ENCODE measurements at places on chromosomes 6 and 20.

- DNase-seq: no peak
Observed at GRCh38 chr6:98587555-98587954, 246.8 kb upstream of the POU3F2 start.

GRCh38 chr6:14765721-14766390 lies 480.0 kb upstream of the JARID2 start:
- DNase-seq: no peak

GRCh38 chr6:151014404-151015100 lies 149.1 kb downstream of the MTHFD1L start:
- peak; percentile 24 for DNase-seq

DNA sequence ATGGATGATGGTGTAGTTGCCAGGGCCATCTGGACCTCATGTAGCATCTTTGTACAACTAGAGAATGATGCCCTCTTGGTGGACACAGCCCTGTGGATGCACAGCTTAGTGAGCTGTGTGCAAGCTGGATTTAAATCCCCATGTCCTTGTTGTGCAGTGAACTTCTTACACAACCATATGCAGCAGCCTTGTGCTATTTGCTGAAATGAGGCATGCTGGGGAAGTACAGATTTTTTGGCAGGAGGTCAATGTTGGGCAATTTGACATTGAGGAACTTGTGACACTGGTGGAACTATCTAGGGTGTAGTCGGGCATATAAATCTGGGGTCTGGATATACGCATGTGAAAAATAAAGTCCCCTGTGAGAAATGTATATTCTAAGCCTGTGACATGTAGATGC lies 5.8 kb upstream of the CDC5L start:
- DNase-seq: no peak

- no peak for DNase-seq
Observed at GRCh38 chr6:169009628-169010027, 244.0 kb downstream of the THBS2 start.

GRCh38 chr6:146056506-146056905 lies 27.6 kb downstream of the GRM1 start:
- no peak for DNase-seq

GRCh38 chr6:133594652-133595110 lies 294.2 kb upstream of the TCF21 start:
- no peak for DNase-seq

DNA sequence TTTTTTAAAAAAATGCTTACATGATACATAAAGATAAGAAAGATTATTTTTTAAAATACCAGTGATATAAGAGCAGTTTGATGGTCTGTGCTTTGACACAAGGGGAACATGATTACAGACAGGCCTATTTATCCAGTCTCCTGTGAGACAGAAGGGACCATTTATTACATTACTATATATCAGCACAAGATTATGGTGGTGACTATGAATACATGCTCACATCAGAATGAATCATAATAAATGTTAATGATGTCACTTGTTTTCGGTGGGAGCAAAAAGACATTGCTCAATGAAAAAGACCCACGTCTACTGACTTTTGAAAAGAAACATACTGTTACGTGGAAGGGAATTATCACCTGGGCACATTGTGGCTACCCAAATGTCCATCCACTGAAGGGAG lies 455.1 kb downstream of the CDC5L start:
- DNase-seq: no peak

DNA sequence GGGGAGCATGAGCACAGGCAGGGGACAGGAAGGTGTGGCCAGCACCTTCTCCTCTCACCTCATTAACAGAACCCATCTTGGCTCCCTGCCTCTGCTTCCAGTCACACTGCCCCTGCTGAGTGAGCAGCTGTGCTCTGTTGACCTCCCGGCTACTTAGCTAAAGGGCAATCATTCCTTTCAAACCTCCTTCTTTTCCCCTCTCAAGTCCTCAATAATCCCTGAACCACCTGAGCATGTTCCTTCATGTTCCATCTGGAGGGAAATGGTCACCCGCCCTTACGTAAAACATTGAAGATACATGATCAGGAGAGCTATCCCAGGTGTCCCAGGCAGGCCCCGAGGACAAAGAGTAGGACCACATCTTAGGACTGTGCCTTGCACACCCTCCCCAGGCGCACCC lies 21.7 kb upstream of the MRPS10 start:
- no peak for DNase-seq

DNA sequence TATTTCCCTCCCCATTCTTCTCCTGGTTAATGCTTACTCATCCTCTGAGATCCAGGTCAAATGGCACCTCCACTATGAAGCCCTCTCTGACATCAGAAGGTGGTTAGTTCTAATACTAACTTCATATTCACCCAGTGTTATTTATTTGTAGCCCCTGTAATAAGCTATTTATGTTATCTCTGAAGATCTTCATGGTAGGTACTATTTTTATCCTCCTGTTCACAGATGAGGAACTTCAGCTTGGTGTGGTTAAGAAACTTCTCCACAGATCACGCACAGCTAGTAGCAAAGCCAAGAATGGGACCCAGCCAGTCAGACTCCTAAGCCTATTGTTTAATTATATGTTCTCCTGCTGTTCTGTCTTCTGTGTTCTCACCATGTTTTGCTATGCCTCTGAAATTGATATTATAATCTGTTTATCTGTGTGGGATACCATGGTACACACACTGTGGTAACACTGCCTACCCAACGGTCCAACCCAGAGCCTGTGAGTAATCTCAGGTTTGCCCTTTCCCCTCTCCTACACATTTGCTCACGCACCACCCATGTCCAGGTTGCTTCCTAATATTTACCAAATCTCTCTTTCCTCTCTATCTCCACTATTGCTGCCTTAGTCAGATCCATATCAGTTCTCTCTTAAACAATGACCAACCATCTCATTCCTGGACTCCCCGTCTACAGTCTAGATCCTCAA lies 98.4 kb downstream of the IPCEF1 start:
- DNase-seq: no peak

- no peak for DNase-seq
Observed at GRCh38 chr20:64266988-64267387, 11.4 kb downstream of the PCMTD2 start.

DNA sequence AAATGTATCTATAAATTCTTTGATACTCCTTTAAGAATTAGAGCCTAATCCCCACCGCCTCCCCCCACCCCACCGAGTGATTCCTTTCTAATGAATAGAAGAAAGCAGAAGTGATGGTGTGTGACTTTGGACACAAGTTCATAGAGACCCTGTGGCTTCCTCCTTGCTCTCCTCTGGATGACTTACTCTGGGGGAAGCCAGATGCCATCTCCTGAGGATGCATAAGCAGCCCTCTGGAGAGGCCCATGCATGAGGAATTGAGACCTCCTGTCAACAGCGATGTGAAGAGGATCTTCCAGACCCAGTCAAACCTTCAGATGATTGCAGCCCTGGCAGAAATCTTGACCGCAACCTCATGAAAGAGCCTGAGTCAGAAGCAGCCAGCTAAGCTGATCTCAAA lies 21.1 kb downstream of the AHCY start:
- DNase-seq: no peak

DNA sequence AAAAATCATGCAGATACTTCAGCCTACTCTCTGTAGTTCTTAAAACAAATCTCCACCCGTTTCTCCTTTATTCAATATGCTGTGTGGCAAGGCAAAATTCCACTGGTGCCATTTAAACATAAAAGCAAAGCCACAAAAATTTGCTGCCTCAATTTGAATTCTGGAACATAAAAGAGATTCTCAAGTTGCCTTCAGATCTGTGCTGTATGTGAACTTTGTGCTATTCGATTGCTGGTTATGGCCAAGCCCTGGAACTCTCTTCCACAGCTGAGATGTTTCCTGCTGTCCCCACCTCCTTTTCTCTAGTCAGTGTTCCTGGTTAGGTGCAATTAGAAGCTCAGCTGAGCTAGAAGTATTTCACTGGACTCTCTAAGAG lies 395.3 kb upstream of the BTBD3 start:
- no peak for DNase-seq

- no peak for DNase-seq
Observed at GRCh38 chr6:27568226-27568897, 95.5 kb upstream of the ZNF184 start.

DNA sequence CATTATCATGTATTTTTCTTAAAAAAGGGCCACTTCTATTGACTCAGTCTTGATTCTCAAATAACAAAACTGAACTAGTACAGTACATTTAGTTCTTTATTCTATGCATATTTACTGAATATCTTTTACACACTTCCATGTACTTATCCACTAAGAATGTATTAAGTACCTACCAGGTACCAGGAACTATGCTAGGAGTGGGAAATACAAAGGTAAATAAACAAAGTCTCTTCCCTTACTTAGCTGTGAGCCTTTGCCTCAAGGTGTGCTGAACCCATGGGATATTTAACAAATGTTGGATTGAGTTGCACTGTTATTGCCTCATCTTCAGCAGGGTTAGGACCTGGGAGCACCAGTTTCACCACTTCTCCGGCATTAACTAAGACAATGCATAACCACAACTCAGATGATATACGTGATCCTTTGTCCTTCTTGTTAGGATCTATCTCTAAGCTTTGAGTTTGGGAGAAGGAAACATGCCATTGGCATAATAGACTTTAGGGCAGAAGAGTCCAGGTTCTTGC lies 533.9 kb downstream of the TFAP2B start:
- no peak for DNase-seq

DNA sequence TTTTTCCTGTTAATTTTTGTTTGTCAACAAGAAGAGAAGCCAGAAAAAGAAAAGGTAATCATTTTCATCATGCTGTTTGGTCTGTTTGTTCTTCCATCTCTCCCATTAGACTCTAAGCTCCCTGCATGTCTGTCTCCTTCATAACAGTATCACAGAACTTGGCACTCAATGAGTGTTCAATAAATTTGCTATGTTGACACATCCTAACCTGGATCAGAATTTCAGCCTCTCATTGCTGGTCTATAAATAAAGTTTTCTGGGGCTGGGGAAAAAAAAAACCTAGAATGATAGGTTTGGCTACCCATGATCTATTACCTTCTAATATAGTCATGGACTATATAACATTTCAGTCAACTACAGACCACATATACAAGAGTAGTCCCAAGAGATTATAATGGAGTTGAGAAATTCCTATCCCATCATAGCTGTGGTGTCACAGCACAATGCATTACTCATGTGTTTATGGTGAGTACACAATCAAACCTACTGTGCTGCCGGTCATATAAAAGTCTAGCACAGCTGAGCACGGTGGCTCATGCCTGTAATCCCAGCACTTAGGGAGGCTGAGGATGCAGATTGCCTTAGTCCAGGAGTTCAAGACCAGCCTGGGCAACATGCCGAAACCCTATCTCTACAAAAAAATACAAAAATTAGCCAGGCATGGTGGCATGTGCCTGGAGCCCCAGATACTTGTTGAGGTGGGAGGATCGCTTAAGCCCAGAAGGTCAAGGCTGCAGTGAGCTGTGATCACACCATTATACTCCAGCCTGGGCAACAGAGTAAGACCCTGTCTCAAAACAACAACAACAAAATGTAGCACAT lies 5.9 kb downstream of the NUDT3 start:
- DNase-seq: no peak

DNA sequence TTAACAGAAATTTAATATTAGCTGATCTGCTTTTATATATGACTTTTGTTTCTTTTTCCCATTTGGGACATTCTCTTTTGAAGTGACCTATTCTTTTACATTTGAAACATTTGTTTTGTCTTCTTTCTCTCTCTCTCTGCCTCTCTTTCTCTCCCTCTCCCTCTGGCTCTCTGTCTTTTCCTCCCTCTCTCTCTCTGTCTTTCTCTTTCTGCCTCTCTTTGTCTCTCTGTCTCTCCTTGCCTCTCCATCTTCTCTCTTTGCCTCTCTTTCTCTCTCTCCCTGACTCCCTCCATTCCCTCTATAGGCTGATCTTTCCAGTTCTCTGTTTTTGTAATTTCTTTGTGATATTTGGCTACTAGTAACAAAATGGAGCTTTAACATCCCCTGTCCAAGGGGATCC lies 52.0 kb upstream of the TULP1 start:
- no peak for DNase-seq

GRCh38 chr6:63295553-63296194 lies 24.1 kb downstream of the LGSN start:
- DNase-seq: no peak

DNA sequence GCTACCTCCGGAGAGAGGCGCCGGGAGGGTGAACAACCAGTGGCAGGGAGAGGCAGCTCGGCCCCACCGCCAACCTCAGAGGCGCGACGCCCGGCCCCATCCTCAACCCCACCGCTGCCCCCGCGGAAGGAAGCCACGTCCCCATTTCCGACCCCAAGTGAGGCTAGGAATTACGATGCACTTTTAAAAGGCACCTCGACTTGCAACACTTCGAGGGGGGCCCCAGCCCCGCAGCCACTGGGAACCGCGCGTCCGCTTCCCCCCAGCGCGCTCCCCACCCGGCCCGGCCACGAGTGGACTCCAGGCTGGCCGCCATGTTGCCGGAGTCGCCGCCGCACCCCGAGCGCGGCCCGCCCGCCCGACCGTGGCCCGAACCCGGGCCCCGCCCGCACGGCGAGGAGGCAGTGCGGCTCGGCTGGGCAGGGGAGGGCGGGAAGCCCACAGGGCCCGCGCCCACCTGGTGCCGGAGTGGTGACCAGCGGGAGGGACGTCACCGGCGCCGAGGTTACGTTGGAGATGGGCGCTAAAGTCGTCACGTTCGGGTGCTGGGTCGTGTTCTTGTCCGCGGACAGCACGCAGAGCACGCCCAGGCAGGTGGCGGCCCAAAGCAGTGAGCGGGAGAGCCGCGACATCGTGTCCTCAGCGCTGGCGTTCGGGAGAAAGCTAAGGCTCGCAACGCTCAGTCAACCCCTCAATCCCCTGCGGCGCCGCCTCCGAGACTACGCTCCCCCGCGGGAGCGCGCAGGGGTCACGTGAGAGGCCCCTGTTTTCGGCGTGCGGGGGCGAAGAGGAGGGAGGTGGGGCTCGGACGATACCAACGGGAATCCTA lies at the start of gene CD164:
CD164 (minus strand) TSS at position 721 of the 829 bp plus-strand sequence; CDS start at position 632, 89 bp downstream.
- DNase-seq: peak; percentile 90

DNA sequence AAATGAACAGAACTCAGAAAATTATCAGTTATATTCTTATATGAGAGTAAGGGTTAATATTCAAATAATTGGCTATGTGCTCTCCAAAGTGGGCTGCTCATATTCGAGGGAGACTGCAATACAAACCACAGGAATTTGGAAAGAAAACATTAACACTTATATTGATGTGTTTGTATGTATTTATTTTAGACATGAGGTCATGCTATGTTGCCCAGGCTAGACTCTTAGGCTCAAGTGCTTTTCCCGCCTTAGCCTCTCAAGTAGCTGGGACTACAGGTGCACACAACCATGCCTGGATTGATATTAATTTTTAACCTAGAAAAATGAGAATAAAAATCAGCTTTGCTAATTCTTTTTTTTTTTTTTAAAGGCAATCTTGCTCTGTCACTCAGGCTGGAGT lies 35.0 kb downstream of the BTBD9 start:
- no peak for DNase-seq

DNA sequence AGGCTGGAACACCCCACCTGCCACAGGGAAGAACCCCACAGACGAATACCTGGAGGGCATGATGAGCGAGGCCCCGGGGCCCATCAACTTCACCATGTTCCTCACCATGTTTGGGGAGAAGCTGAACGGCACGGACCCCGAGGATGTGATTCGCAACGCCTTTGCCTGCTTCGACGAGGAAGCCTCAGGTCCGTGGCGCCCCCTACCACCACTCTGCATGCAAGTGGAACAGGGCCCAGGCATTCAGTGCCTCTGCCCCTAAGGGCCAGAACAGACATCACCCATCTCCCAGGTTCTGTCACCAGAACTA lies 6.6 kb downstream of the MYL9 start:
- no peak for DNase-seq

Data from activated gamma-delta T cell treated with anti-CD3 and anti-CD28 coated beads, Interleukin-2, amount 50 U/mL, for 16 hours (primary cell).